ENCODE measurements at places on chromosomes 12 and 14.

GRCh38 chr14:63510538-63510937, 32.6 kb downstream of the PPP2R5E start:
- DNase-seq = no peak

GRCh38 chr14:21267886-21268616, 1.2 kb downstream of the HNRNPC start:
- DNase-seq = no peak

- no peak for DNase-seq
Measured at GRCh38 chr14:68550338-68550715, 242.5 kb downstream of the ZFP36L1 start.

DNA sequence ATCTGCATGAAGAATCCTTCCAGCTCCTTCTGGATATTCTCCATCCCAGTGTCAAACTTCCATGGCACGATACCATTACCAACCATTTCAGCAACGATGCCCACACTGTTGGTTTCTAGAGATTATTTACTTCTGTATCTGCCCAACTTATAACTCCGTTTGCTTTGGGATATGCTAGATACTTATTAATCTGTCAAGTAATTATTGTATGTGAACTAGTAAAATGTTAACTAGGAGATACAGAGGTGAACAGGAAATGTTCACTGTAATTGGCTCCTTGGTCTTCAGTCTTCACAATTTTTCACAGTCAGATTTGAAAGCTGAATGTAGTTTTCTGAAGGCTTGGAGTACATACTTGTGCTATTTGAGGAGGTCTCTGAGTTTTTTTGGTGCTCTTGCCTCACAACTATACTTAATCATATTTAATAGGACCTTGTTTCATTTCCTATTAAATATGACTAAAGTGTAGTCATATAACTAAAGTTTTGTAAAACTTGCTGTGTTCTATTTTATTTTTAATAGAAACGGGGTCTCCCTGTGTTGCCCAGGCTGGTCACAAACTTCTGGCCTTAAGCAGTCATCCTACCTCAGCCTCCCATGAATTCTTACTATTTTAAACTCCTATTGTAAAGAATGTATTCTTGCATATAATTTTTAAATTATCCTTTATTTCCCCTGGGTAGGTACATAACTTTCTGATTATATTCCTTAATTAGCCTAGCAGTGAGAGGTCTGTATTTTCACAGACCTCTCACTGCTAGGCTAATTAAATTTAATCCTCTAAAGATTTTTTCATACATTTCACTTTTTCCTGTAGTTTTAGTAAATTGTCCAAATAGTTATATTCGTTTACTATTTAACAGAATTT, 79.7 kb downstream of the FGD4 start:
- no peak for DNase-seq

DNA sequence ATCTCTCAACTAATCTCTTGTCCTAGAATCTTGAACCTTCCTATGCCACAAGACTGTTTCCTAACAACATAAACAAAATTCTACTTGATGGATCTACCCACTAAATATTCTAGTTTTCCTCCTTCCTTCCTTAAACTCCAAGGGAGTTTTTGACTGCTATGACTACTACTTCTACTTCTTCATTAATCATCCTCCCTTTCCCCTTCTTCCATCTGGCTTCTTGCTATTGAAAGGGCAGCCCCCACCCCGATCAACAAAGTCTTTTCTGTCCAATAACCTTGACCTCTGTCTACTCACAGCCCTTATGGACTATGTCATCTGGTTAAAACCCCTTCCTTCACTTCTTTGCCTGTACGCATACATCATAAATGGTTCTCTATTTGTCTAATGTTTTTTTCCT, 5.6 kb downstream of the LTA4H start:
- no peak for DNase-seq

DNA sequence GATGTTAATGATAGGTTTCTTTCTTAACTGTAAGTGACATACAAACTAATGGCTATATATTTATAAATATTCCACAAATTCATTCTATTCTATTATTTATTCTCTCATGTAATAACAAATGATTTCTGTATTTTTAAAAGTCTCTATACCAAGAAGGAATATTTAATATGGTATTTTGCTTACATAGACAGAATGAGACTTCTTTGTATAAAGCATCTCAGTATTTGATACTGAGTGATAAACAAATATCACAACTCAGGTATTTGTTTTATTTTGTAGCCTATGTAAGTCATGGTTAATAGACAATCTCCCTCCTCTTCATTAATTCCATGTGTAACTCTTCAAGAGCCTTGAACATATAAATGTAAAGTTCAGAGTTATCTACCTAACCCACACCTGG, 18.0 kb downstream of the ATL1 start:
- no peak for DNase-seq

- no peak for DNase-seq
Measured at GRCh38 chr12:80299976-80300375, 144.1 kb upstream of the PTPRQ start.

DNA sequence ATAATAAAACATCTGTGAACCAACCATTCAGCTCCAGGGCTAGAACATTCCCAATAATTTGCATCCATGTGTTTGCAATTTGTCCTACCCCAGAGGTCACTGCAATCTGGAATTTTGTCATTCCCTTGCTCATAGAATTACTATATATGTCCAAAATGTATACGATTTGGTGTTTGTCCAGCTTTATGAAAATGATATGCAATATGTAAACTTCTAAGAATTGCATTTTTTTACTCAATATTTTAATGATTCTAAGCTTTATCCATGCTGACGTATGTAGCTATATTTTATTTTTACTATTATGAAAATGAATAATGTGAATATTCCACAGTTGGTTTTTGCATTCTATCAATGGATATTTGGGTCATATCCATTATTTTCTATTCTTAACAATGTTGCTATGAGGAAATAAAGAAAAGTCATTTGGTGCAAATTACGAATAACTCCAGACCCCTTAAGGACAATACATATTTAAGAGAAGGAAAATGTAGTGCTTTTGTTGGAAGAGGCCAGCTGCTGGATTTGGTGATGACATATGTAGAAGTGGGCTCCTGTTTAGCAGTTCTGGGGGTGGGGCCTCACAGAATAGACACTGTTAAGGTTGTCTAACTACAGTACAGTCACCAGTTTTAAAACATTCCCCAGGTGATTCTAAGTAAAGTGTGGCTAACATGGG, 139.4 kb downstream of the SLC38A4 start:
- no peak for DNase-seq

DNA sequence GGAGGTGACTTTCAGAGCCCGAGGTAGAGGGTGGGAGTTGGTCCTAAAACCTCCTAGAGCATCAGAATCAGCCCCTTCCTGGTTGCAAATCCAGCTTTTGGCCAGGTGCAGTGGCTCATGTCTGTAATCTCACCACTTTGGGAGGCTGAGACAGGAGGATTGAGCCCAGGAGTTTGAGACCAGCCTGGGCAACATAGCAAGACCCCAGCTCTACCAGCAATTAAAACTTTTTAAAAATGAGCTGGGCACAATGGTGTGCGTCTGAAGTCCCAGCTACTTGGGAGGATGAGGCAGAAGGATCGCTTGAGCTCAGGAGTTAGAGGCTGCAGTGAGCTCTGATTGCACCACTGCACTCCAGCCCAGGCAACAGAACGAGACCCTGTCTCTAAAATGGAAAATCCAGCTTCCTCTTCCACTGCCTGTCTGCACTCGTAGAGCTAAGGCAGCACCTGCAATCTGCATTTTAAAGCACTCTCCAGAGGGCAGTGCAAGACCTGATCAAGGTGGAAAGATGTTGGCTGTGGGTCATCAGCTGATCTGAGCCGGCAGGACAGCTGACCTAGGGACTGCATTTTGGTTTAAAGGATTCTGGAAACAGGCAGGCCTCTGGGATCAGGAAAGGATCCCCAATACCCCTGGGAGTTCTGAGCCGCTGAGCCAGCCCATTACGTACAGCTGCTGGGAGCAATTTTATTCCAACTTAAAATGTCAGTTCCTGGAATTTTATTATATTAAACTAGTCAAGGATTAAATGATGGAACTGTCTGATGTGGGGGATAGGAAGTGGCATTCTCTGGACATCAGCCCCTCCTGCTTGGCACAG, 1.8 kb upstream of the TESC start:
- no peak for DNase-seq

DNA sequence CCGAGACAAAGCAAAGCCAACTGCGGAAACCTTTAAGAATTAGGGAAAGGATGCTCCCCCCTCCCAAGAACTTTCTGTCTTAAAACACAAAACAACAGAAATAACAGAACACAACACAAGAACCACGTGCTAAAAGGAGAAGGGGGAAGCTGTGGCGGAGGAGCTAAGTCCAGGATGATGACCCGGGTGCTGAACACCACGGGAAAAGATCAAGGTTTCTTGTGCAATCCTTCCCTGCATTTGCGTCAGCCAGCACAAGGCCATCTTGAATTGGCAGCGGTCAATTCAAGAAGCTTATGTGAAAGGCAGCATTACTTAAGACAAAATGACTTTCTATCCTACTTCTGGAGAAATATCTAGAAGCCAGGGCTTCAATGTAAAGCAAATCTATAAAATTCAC, 11.0 kb upstream of the CREBL2 start:
- no peak for DNase-seq

Measured in H9 (cell line).